IgD-negative memory B cell (primary cell): ENCODE measurements at places on chromosomes 7 and 10. TPM values are rescaled to one million over a fixed set of nuclear protein-coding genes. Genes with fewer than 3 reads are reported as not detected.

The MALRD1 gene
- not detected for polyA plus RNA-seq

The MCU gene
- polyA plus RNA-seq, result 5.6 TPM

The NME8 gene
- not detected for polyA plus RNA-seq

The POU6F2 gene
- not detected for polyA plus RNA-seq

The CDHR1 gene
- polyA plus RNA-seq, result not detected

The PTEN gene
- 40.4 TPM for polyA plus RNA-seq
